ENCODE measurements at places on chromosomes 16 and 17.

DNA sequence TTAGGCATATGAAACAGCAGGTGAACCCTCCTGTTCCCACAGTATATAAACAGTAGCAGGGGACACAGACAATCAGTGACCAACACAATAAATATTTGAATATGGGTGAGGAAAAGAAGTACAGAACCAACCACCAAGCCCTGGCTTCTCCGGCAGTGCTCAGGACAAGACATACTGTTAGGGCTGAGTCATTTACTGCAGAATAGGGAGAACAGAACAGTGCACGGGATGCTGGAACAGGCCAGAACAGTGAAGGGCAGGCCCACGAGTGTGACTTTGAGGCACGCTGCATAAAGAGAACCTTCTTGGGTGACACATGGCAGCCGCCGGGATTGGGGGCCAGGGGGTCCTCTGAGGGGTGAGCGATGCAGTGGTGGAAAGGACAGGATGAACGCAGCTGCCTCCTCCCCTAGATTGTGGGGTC lies 160.4 kb downstream of the CMIP start:
- DNase-seq = no peak

GRCh38 chr17:79047291-79047920 lies 23.4 kb downstream of the C1QTNF1 start:
- no peak for DNase-seq

DNA sequence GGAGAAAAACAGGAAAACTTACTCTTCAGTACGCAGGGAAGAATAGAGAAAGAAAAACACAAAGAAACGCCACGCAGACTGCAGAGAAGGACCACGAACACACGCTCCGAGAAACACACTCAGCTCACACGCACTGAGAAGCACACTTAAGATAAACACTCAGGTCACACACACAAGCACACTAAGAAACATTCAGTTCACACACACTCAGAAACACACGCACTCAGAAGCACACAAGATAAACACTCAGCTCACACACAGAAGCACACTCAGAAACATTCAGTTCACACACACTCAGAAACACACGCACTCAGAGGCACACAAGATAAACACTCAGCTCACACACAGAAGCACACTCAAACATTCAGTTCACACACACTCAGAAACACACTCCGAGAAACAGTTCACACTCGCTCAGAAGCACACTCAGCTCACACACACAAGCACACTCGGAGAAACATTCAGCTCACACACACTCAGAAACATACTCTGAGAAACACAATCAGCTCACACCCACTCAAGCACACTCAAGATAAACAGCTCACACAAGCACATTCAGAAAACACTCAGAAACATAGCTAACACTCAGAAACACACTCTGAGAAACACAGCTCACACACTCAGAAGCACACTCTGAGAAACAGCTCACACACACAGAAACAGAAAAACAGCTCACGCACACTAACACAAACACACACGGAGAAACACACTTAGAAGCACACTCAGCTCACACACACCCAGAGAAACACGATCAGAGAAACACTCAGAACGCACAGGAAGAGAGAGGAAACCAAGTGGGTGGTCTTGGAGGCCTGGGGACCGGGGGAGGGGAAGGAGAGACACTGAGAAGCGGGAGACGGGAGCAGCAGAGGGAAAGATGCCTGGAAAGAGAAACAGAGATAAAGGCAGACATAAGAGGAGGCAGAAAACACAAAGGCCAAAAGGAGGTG lies 908 bp downstream of the TMEM98 start:
- DNase-seq = no peak

DNA sequence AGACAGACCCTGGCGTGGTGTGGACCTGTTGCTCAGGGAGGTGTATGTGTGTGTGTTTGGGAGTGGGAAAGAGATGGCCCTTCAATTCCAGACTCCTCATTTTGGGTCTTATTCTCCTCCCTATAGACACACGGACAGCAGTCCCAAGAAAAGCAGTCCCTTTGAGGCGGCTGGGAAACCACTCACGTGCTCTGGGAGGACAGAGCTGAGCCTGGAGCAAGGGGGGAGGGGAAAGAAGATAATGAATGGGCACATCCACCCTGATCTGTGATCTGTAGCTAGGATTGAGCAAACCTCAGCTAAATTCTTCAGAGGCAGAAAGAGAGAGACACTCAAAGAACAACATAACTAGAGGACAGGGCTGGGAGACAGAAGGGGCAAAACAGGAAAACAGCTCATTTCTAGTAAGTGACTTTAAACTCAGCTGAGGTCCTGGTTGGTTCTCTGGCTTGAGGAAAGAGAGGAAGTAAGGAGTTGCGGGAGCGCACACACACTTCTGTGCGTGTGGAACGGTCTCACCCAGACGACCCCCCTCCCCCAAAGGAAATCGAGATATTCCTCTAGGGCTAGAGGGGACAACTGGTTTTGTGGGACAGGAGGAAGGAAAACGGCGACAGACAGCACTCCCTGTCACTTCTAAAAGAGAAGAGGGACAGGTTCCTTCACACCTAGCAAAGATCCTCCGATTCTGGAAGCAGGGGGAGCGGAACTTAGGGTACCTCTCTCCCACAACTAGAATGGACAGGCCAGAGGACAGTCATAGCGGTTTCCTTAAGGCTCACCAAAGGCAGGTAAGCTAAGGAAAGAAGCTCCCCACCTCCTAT lies 658 bp downstream of the RAB5C start:
- no peak for DNase-seq

DNA sequence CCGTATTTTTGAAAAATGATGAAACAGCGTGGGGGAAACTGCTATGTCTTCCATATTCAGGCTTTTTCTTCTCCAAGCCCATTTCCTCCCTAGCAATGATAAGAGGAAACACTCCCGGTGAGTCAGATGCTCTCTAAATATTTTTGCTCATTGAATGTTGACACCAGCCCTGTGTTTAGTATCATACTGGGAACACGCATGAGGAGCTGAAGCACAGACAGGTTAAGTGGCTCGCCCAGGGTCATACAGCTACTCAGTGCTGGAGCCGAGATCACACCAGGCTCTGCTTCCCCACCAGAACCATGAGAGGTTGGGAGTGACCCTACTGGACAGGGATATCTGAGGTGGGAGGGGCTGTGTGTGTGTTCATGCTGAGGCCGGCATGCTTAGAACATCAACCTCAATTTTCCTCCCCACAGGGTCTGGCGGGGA lies 37.8 kb upstream of the ADGRG1 start:
- no peak for DNase-seq

GRCh38 chr16:30092373-30093010 lies 768 bp upstream of the TBX6 start:
- no peak for DNase-seq

GRCh38 chr16:7332611-7333010 lies at the start of gene RBFOX1:
Gene RBFOX1, plus strand, starts transcription at chr16:7332845.
- DNase-seq = no peak

DNA sequence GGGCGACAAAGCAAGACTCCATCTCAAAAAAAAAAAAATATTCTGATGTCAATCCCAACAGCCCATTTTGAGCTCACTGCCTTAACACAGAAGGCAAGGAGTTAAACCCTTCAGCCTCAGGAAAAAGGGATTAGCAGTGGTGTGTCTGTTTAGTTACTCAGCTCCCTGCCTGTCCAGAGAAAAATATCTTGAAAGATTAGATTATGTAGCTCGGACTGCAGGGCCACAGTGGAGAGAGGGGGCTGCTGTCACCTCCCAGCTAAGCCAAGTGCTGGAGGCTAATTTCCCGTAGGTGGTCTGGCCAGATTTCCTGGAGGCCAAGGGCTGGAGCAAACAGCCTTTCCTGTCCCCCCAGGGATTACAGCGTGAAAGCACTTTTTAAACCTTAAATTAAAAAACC lies 50.3 kb downstream of the C16orf95 start:
- no peak for DNase-seq

GRCh38 chr16:84617041-84617790 lies 662 bp downstream of the COTL1 start:
- no peak for DNase-seq

GRCh38 chr17:1797323-1797722 lies 32.4 kb downstream of the SMYD4 start:
- no peak for DNase-seq

GRCh38 chr17:80565343-80566053 lies 20.9 kb downstream of the RPTOR start:
- DNase-seq = no peak

GRCh38 chr17:72913142-72913682 lies 179.3 kb downstream of the SLC39A11 start:
- DNase-seq = no peak

- DNase-seq = no peak
Measured at GRCh38 chr16:5581908-5582307, 484.3 kb upstream of the EEF2KMT start.

DNA sequence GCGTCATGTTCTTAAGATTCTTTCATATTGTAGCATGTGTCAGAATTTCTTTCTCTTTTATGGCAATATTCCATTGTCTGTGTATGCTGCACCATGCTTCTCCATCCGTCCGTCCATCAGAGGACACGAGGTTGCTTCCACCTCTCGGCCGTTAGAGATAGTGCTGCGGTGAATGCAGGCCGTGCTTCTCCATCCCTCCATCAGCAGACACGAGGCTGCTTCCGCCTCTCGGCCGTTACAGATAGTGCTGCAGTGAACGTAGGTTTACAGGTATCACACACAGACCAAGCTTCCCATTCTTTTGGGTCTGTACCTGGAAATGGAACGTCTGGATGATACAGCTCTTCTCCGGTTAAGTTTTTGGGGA lies 113.5 kb downstream of the CMIP start:
- no peak for DNase-seq

DNA sequence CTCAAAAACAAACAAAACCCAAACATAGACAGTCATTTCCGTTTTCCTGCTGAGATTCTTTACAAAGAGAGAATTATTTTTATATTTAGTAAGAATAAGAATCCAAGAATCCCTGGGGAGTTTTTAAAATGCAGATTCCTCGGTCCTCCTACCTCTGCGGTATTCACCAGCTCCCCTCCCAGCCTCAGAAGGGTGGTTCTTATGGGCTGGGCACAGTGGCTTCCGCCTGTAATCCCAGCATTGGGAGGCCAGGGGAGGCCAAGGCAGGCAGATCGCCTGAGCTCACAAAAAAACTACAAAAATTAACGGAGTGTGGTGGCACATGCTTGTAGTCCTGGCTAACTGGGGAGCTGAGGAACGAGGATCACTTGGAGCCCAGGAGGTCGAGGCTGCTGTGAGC lies 26.7 kb upstream of the USP7 start:
- DNase-seq = no peak

GRCh38 chr17:45261577-45262515 lies at the start of gene SPATA32:
Gene SPATA32, minus strand, starts transcription at chr17:45262094. Its CDS starts 78 bp downstream, at chr17:45262016.
- DNase-seq = peak; percentile 30

Measured in stimulated activated CD4-positive, alpha-beta T cell treated with anti-CD3 and anti-CD28 coated beads, Interleukin-1b, Interleukin-23, amount 100 ng/mL, for 1 hour (primary cell).